ENCODE measurements at places on chromosomes 13 and 19.

GRCh38 chr19:30439310-30439709, 67.1 kb downstream of the ZNF536 start:
- no peak for DNase-seq

DNA sequence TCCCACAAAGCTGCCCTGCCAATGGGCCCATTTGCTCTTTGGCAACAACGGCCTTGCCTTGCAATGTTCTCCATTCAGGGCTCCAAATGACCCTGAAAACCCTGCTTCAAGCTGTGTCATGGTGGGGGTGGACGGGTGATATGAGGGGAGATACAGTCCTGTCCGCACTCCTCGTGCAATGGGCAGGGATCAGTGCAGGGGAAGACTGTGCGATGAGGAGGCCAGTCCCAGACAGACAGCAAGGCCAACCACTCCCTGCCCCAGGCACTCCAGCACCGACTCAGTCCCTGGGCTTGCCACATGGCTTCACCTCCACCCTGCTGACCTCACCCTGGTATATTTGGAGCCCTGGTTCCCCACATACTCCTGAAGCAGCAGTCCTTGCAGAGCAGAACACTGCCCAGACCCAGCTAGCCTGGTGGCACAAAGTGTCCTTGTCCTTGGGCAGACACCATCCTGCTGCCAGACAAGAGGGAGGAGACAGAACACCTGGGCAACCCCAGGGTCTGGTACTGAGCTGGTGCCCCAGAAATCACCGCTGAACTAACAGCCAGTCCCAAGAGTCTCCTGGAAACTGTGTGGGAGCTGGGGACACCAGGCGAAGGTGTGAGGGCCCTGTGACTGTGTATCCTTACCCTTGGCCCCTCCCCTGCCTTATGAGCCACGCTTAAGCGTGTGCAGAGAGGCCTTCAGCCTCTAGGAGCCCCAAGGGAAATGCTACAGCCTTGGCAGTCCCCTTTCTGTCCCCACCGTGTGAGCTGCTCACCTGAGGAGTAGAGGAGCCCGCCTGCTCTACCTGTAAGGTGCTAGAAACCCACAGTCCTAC, 9.1 kb upstream of the SLC35E1 start:
- no peak for DNase-seq

- DNase-seq, result no peak
These were observed 166.8 kb downstream of the DCT start for GRCh38 chr13:94312511-94313216.

GRCh38 chr19:29806098-29806866, 5.5 kb upstream of the CCNE1 start:
- no peak for DNase-seq

DNA sequence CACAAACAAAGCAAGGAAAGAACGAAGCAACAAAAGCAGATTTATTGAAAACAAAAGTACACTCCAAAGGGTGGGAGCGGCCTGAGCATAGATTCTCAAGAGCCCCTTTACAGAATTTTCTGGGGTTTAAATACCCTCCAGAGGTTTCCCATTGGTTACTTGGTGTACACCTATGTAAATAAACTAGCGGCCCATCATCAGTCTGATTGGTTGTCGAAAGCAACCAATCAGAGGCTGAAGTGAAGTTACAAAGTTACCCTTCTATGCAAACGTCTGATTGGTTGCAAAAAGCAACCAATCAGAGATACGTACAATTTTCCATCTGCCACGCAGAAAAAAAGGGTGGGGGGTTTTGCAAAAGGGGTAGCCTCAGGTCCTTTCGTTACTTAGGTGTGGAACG, 96.3 kb upstream of the UBAC2 start:
- no peak for DNase-seq

GRCh38 chr19:18419195-18419698, at the start of gene SSBP4:
TSS of gene SSBP4 (plus strand) at chr19:18419398. CDS start at chr19:18419649, 251 bp downstream.
- peak; percentile 83 for DNase-seq

- peak; percentile 59 for DNase-seq
These were observed 64.8 kb upstream of the GPR183 start for GRCh38 chr13:99371956-99372355.

DNA sequence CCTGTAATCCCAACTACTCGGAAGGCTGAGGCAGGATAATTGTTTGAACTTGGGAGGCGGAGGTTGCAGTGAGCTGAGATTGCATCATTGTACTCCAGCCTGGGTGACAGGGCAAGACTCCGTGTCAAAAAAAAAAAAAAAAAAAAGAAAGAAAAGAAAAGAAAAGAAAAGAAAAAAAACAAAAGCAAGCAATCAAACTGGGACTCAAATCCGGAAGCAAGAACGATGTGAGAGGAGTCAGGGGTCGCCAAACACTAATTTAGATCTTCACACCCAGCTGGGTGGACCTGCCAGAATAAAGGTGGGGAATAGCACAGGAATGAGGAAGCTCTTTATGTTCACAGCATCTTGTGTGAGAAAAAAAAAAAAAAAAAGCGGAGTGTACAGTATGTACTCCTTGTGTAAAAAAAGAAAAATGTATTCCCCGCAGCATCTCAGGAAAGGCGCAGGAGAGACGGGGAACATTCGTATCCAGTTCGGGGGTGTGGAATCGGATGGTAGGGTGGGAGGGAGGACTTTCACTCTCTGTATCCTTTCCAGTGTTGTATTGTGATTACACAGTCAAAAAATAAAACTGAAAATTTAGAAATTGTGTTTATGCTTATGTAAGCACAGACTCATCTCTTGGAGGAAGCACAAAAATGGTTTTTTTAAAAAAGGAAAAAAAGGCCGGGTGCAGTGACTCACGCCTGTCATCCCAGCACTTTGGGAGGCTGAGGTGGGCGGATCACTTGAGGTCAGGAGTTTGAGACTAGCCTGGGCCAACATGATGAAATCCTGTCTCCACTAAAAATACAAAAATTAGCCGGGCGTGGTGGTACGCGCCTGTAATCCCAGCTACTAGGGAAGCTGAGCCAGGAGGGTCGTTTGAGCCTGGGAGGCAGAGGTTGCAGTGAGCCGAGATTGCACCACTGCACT, 7.6 kb downstream of the DNAJB1 start:
- no peak for DNase-seq

- no peak for DNase-seq
These were observed 164.2 kb upstream of the NBEA start for GRCh38 chr13:34777914-34778303.

DNA sequence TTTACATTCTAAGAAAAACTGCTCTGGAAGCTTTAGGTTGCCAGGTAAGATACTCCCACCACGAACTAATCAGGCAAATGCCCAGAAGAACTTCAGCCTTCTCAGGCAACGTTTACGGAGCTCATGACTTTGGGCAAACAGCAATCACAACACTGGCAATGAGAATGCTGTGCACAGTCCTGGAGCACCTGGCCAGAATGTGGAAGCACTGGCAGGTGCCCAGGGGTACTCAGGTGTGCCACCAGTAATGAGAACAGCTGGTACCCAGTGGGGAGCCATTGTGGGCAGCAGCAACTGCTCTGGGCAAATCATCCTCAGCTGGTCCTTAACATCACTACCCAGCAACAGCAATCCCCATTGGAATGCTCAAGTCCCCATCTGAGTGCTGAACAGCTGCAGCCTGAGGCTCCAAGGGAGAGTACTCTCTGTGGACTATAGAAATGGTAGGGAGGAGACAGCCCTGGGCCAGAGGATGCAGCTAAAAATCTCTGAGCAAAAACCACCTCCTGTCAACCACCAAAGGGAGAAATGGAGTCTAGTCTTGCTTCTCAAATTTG, 210.0 kb downstream of the FOXO1 start:
- DNase-seq, result no peak

- peak; percentile 59 for DNase-seq
These were observed 1.5 kb downstream of the IFNL4 start for GRCh38 chr19:39246951-39247669.

DNA sequence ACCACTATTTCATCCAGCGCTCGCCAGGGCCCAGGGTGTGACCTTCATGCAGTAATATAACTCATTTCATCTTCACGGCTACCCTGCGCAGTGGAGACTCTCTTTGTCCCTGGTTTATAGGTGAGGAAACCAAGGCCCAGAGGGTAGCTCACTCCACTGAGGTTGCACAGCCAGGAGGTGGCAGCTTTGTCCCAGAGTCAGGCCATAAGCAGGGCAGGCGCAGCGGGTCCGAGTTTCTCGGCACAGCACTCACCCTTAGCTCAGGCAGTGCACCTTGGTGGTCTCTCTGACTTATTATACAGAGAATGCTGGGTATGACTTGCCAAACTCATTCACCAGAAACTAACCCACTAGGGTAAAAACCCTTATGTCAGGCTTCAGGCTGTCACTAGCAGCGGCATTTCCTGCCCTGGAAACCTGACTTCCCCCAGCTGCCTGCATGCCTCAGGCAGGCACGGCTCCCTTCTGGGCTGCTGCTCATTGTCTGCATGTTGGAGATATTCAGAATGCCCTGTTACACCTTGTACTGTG, 24.5 kb downstream of the PPP5C start:
- peak; percentile 33 for DNase-seq

DNA sequence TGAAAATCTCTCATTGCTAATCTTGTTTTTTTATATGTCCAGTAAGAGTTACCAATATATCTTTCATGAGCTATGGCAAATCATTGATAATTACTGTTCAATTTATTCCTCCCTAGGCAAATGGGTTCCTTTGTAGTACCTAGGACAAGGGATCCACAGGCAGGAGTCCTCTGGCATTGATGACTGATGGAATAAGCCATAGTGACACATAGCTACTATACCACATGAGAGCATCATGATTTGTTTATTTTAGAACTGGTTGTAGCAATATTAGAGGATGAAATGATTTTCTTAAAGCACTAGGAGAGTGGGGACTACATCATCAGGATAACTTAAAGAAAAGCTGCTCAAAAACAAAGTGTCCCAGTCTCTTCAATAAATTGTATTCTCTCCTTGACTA, 21.7 kb upstream of the MAB21L1 start:
- no peak for DNase-seq

DNA sequence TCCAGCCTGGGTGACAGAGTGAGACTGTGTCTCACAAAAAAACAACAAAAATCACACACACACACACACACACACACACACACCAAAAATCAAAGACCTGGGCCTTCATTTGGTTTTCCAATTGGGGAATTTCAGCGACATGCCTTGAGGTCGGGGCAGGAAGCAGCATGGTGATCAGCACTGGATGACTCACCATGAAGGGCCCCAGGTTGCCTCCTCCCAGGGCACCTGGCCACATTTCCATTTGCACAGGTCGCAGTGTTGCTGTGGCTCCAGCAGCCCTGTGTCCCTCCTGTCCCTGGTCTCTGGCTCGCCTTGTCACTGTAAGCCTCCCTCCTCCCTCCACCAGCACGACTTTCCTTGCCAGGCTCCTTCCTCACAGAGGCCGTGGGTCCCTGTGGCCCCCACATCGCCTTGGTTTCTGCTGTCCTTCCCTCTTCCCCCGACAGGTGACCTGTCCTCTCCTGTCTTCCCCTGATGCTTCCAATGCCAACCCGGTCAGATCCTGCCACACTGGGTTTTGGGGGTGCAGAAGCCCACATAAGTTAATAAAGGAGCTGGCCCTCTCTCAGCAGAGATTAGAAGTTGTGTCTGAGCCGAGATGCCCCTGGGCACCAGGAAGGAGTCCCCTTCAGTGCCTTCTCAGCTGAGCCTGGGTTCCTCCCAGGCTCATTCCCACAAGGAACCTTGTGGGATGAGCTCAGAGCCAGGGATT, 66.7 kb downstream of the GPR12 start:
- DNase-seq, result no peak

DNA sequence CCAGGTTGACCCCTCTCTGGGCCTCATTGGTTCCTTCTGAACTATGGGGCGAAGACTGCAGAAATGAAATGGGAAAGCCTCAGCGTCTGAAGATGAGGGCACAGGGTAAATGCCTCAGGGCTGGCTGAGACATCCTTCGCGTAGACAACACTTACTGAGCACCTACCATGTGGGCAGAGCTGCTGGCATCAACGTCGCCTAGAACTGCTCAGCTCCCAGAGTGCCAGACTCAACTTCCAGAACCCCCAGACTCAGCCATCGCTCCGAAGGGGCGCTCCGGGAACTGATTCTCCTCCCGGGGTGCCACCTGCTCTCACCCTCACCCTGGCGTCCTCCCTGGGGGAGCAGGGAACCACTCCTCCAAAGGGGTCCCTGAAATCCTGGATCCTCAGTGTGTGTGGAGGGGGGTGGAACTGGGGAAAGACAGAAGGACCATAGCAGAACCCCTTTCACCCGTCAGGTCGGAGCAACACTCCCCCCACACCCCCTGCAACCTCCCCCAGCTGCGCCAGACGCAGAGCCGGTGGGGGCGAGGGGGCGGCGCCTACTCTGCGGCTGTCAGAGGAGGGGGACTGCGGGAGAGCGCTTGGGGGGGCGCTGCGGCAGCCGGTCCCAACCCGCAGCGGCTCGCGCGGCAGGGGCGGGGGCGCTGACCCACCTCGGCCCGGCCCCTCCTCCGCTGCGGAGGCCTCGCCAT, 8.2 kb upstream of the NFIC start:
- DNase-seq, result peak; percentile 48

- no peak for DNase-seq
These were observed 113.6 kb upstream of the MBNL2 start for GRCh38 chr13:97108530-97108900.

GRCh38 chr13:58238972-58239773, 607.6 kb downstream of the PCDH17 start:
- no peak for DNase-seq

GRCh38 chr19:19547674-19548336, 9.7 kb downstream of the CILP2 start:
- no peak for DNase-seq

- DNase-seq, result no peak
These were observed 704 bp downstream of the ZNF814 start for GRCh38 chr19:57888107-57888559.

DNA sequence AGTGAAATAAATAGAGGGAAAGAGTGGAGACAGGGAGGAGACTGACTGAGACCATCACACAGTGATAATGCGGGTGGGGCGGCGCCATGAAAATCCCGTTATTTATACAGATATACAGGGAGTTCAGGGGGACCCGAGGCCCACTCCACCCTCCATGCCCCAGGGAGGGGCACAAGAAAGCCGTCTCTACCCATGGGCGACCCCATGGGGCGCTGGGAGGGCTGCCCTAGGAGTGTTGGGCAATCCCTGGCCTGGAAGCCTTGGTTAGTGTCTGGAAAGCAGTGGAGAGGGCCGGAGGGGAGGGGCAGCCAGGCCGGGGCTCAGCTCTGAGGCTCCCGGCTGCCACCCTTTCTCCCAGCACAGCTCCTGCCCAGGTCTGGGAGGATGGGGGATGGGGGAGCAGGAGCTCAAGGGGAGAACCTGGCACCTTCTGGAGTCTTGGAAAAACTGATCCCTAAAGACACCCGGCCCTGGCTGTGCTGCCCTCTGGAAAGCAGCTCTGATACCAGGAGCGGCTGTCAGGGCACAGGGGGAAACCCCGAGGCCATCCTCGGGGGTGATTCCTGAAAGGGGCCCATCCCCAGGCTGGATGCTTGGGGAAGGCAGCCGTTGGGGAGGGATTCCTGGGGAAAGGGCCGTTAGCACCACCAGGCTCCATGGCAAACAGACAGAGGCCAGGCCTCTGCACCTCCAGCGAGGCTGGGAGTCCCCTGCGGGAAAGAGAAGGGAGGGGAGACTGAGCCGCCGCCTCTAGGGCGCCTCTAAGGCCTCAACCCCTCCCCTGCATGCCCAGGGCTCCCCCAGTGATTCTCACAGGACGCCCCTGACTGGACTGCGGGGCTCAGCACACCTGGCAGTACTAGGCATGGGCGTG, 3.0 kb upstream of the PRKD2 start:
- no peak for DNase-seq

GRCh38 chr19:1513499-1514294, 878 bp upstream of the ADAMTSL5 start:
- peak; percentile 77 for DNase-seq

- DNase-seq, result no peak
These were observed 92.0 kb downstream of the NHLRC3 start for GRCh38 chr13:39130301-39130700.
